ENCODE measurements at places on chromosomes 12 and 14. TPM values are rescaled to one million over a fixed set of nuclear protein-coding genes. Genes with fewer than 3 reads are reported as not detected.

- DNase-seq, result no peak
- H3K4me1 ChIP-seq, result peaks cover 40% of the 10 kb centered on the region
- no peaks in the 10 kb centered on the region for H3K36me3 ChIP-seq
- H3K4me3 ChIP-seq, result no peak overlapping the region
Measured at GRCh38 chr14:75875958-75876357, 105.8 kb downstream of the TGFB3 start.

The NDRG2 gene
- under 0.01 TPM for total RNA-seq

- H3K27ac ChIP-seq, result no peak overlapping the region
- H3K27me3 ChIP-seq, result no peaks in the 10 kb centered on the region
- H3K4me3 ChIP-seq, result no peak overlapping the region
- no peaks in the 10 kb centered on the region for H3K4me1 ChIP-seq
Measured at GRCh38 chr12:126537961-126538530, 1472.8 kb downstream of the AACS start.

DNA sequence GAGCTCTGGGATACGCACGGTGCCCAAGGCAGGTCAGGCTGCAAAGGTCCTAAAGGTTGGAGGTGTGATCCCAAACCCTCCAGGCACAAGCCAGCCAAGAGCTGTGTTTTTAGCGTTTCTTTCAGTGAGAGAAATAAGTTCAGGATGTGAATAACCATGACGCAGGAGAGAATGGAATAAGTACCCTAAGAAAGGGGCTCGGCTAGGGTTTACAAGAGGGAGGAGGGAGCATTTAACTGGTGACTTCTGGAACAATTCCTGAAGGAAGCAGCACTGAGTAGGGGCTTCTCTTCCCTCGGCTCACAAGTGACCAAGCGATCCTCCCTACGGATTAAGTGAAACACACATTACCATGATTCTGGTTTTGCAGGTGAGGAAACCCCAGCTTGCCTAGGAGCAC is 29.4 kb downstream of the SSH1 start:
- H3K4me3 ChIP-seq, result peak overlapping the region; percentile 45
- peaks cover 62% of the 10 kb centered on the region for H3K36me3 ChIP-seq
- peak overlapping the region; percentile 99 for H3K27ac ChIP-seq
- H3K4me1 ChIP-seq, result peaks cover 82% of the 10 kb centered on the region

GRCh38 chr14:29925736-29926135 is 1.9 kb downstream of the PRKD1 start:
- H3K36me3 ChIP-seq, result no peaks in the 10 kb centered on the region
- no peaks in the 10 kb centered on the region for H3K27me3 ChIP-seq
- peak overlapping the region; percentile 65 for H3K27ac ChIP-seq
- peaks cover 25% of the 10 kb centered on the region for H3K4me1 ChIP-seq

- no peak for DNase-seq
- H3K36me3 ChIP-seq, result no peaks in the 10 kb centered on the region
- no peaks in the 10 kb centered on the region for H3K27me3 ChIP-seq
Measured at GRCh38 chr14:83255015-83255726, 1721.5 kb upstream of the SEL1L start.

DNA sequence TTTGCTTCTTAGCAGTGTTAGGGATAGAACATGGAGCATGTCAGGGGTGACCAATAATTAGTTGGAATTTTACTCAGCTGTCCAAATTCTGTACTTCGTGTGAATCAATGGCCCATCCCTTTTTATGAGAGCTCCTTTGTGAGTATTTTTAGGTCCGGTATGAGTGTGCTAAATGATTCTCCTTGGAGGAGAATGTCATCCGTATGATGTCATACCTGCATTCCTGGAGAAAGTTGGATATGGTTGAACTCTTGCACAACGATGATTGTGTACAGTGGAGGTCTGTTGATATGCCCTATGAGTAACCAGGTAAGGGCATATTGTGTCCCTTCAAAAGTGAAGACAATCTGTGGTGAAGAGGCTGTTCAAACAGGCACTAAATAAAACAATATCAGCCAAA is 400.8 kb downstream of the GXYLT1 start:
- no peaks in the 10 kb centered on the region for H3K27me3 ChIP-seq
- H3K4me1 ChIP-seq, result no peaks in the 10 kb centered on the region
- H3K36me3 ChIP-seq, result no peaks in the 10 kb centered on the region
- H3K4me3 ChIP-seq, result no peak overlapping the region
- H3K27ac ChIP-seq, result no peak overlapping the region

DNA sequence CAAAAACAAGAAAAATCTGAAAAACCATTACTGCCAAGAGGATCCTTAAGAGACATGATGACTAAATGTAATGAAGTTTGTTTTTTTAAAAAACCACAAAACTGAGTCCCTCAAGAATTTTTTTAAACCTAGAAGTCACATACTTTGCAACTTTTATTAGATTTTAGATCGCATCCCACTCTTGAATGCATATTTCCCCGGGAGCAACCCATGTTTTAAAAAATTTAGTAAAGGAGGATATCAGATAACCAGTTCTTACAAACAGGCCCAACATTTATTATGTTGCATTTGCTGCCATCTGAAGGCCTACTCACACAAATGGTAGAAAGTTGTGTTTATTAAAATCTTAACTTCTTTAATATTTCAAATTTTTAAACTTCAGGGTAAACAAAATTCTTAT is 44.3 kb upstream of the CCT2 start:
- H3K4me3 ChIP-seq, result no peak overlapping the region
- no peaks in the 10 kb centered on the region for H3K27me3 ChIP-seq
- no peaks in the 10 kb centered on the region for H3K36me3 ChIP-seq

- no peak for DNase-seq
- no peaks in the 10 kb centered on the region for H3K36me3 ChIP-seq
- H3K4me1 ChIP-seq, result no peaks in the 10 kb centered on the region
Measured at GRCh38 chr12:44837114-44837755, 38.9 kb downstream of the NELL2 start.

The MAPKAPK5 gene
- total RNA-seq, result 32.9 TPM

DNA sequence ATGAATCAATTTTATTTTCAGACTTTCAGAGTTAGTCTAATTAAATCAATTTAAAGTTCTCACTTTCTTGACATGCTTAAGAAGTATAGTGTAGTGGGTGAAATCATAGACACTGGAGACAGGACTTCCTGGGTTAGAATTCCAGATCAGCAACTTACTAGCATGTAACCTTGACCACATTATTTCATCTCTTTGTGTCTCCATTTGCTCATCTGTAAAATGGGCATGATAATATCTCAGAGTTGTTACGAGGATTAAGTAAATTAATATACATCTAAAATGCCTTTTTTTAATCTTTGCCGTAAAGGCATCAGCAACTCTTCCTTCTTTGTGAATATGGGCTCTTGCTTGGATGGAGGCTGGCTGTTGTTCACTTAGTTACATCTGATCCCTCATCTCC is 1.3 kb upstream of the ERGIC2 start:
- no peak for DNase-seq
- no peaks in the 10 kb centered on the region for H3K36me3 ChIP-seq
- H3K4me1 ChIP-seq, result peaks cover 14% of the 10 kb centered on the region
- no peak overlapping the region for H3K4me3 ChIP-seq
- H3K27ac ChIP-seq, result no peak overlapping the region

The CLEC7A gene
- total RNA-seq, result under 0.01 TPM

- peaks cover 5% of the 10 kb centered on the region for H3K4me1 ChIP-seq
- H3K27me3 ChIP-seq, result no peaks in the 10 kb centered on the region
- H3K4me3 ChIP-seq, result no peak overlapping the region
- no peak for DNase-seq
- peaks cover 14% of the 10 kb centered on the region for H3K36me3 ChIP-seq
Measured at GRCh38 chr14:105469456-105470349, 4.9 kb upstream of the CRIP2 start.

The DPPA3 gene
- total RNA-seq, result not detected

The CHGA gene
- not detected for total RNA-seq

DNA sequence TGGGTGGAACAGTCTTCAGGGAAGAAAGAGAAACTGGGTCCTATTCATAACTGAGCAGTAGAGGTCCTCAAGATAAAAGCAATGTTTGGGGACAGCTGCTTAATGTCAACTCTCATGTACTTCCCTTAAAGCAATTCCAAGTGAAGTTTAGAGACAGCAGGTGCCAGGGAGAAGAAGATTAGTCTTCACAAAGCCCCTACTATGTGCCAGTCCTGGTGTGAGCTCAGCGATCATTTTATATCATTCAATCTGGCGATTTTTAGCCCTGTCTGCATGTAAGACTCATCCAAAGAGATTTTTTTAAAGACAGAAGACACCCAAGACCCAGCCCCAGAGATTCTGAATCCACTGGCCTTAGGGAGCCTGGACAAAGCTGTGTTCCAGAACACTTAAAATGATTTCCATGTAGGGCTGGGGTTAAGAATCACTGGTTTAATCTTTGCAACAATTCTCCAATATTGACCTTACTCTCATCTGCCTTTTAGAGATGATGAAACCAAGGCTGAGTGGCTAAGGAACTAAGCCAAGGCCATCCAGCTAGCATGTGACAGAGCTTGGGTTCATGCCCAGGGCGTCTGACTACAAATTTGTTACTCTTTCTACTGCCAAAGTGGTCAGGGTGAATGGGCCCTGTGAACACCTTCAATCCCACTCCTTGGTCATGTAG is 404.5 kb upstream of the TBX3 start:
- H3K4me1 ChIP-seq, result no peaks in the 10 kb centered on the region
- no peak overlapping the region for H3K4me3 ChIP-seq
- no peaks in the 10 kb centered on the region for H3K27me3 ChIP-seq
- no peak for DNase-seq

- no peak overlapping the region for H3K27ac ChIP-seq
- peaks cover 5% of the 10 kb centered on the region for H3K4me1 ChIP-seq
- peaks cover 40% of the 10 kb centered on the region for H3K27me3 ChIP-seq
- no peaks in the 10 kb centered on the region for H3K36me3 ChIP-seq
- peak; percentile 93 for DNase-seq
Measured at GRCh38 chr14:24080888-24081738, 9.8 kb downstream of the CPNE6 start.

The SMAGP gene
- 13.6 TPM for total RNA-seq

The LIN52 gene
- total RNA-seq, result 7.4 TPM

DNA sequence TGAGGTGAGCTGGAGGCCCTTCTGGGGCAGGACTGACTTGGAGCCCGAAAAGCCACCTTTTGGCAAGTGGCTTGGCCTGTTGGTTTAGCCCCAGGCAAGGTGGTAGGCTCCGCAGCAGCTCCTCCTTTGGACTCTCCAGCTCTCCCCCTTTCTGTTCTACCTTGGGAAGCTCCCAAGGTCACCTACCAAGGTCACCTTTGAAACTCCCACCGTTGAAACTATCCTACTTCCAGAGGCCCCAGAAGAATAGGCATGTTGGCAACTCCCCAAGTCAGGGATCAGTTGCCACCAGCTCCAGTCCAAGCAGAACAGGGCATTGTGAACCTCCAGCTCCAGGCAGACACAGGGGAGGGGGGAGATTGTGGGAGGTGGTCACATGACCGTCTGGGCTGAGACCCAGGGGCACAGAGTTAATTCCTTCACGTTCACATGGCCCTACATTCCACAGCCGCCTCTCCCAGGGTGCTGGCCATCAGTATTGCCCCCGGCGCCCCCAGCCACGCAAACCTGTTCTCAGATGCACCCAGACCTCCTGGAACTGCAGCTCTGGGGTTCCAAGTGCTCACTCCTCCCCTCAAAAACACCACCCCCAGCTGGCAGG is 14.4 kb downstream of the IRF2BPL start:
- DNase-seq, result peak; percentile 56
- peaks cover 6% of the 10 kb centered on the region for H3K27me3 ChIP-seq
- no peaks in the 10 kb centered on the region for H3K36me3 ChIP-seq
- no peaks in the 10 kb centered on the region for H3K4me1 ChIP-seq

The MYO1H gene
- not detected for total RNA-seq

The NXPH4 gene
- total RNA-seq, result 0.88 TPM

All from osteoblast (primary cell).